ENCODE measurements at places on chromosomes 13 and 19. TPM values are rescaled to one million over a fixed set of nuclear protein-coding genes. Genes with fewer than 3 reads are reported as not detected.

The GPR183 gene
- total RNA-seq, result 55.0 TPM

The ZNF358 gene
- 0.59 TPM for total RNA-seq

The AMER2 gene
- not detected for total RNA-seq

The CBARP gene
- 1.6 TPM for total RNA-seq

The ZGLP1 gene
- total RNA-seq, result 3.7 TPM

The MBD3L2 gene
- not detected for total RNA-seq

The TMEM205 gene
- 36.4 TPM for total RNA-seq

The TIMM50 gene
- 84.8 TPM for total RNA-seq

The DZIP1 gene
- total RNA-seq, result not detected

The NAA16 gene
- 31.6 TPM for total RNA-seq

The POU4F1 gene
- total RNA-seq, result 0.11 TPM

The LYL1 gene
- 3.2 TPM for total RNA-seq

The GRIN2D gene
- total RNA-seq, result 0.45 TPM

The RAB3A gene
- 9.8 TPM for total RNA-seq

The TGFBR3L gene
- 5.8 TPM for total RNA-seq

The KASH5 gene
- 1.7 TPM for total RNA-seq

The FGF22 gene
- total RNA-seq, result not detected

The GNA15 gene
- 3.0 TPM for total RNA-seq

The ZNF583 gene
- 1.6 TPM for total RNA-seq

The PDX1 gene
- total RNA-seq, result not detected

The SIGLECL1 gene
- total RNA-seq, result not detected

The PRX gene
- total RNA-seq, result 1.6 TPM

The CC2D1A gene
- 29.4 TPM for total RNA-seq

The GPC5 gene
- total RNA-seq, result 0.78 TPM

The CAPN12 gene
- 1.6 TPM for total RNA-seq

The PLPPR3 gene
- not detected for total RNA-seq

The FCER2 gene
- total RNA-seq, result 0.57 TPM

The ATP4B gene
- total RNA-seq, result not detected

The PSG5 gene
- not detected for total RNA-seq

The C19orf81 gene
- not detected for total RNA-seq

The KCTD4 gene
- not detected for total RNA-seq

The URAD gene
- not detected for total RNA-seq

The EID2 gene
- total RNA-seq, result 12.7 TPM

The DACT3 gene
- 1.9 TPM for total RNA-seq

The MEIOSIN gene
- total RNA-seq, result 0.48 TPM

The UBAC2 gene
- total RNA-seq, result 55.6 TPM

The KLK8 gene
- total RNA-seq, result not detected

All from activated naive CD4-positive, alpha-beta T cell treated with anti-CD3 and anti-CD28 coated beads, Interleukin-2, amount 50 U/mL, for 72 hours (primary cell).